ENCODE measurements at places on chromosomes 2 and 18.

GRCh38 chr2:42324949-42325348 is 36.1 kb downstream of the COX7A2L start:
- DNase-seq = no peak

DNA sequence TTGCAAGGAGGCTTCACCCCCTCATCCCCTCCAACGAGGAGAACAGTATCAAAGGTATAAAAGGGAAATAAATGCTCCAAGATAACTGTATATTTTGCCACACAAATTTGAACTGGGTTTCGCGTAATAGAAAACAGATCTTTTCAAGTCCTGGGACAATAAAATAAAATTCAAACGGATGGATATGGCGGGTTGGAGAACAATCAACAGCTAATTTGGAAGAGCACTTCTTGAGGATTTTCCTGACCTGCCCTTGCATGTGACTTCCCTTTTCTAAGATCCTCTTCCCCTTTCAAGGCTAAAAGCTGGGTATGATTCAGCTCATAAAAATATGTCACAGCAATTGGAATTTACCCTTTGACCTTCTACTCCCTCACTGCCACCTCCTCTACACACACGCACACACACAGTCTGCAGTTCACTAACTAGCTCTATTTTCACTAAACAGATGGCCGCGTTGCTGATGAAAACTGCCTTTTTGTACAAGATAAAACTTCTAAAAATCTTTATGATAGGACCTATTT is 386.9 kb downstream of the FIGN start:
- no peak for DNase-seq

GRCh38 chr2:149894226-149894625 is 306.7 kb upstream of the MMADHC start:
- DNase-seq = no peak

GRCh38 chr18:52415131-52415530 is 75.1 kb downstream of the DCC start:
- DNase-seq = no peak

DNA sequence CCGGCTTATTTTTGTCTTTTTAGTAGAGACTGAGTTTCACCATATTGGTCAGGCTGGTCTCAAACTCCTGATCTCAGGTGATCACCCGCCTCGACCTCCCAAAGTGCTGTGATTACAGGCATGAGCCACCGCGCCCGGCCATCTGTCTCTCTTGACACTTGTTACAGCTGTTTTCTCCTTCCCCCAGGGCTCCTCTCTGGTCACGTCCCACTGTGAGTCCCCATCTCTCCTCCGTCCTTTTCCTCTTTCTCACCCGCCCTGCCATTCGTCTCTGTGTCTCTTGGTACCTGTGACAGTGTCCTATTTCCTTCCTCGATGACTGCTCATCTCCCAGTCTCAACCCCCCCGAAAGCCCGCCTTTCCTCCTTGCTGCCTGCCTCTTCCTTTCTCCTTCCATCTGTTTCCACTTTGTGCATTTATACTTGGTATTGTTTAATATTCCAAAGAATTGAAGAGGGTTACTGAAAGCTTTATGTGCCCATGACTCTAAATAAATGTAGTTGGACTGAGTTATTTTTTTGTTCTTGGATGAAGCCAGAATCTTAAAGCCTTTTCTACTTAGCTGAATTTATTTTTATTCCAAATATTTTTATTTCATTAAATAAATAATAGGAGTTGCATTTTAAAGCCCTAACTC is 241.5 kb downstream of the SH3RF3 start:
- no peak for DNase-seq

DNA sequence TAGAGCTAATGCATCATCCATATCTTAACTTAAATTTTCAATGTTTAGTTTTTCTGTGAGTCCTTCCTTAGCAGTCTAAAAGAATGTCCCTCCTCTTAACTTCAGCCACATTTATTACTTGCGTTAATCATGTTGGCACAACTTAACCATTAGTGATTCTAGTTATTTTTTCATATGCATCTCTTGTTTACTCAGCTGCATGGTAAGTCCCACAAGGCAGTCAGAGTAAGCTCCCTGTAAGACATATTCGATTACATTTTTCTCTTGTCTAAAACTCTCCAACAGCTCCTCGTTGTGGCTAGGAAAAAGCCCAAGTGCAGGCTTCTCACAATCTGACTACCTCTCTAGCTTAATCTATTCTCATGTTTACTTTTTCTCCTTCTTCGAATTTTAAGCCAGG is 2045.3 kb upstream of the PIK3C3 start:
- DNase-seq = no peak

GRCh38 chr2:67378555-67378954 is 18.6 kb upstream of the ETAA1 start:
- no peak for DNase-seq

DNA sequence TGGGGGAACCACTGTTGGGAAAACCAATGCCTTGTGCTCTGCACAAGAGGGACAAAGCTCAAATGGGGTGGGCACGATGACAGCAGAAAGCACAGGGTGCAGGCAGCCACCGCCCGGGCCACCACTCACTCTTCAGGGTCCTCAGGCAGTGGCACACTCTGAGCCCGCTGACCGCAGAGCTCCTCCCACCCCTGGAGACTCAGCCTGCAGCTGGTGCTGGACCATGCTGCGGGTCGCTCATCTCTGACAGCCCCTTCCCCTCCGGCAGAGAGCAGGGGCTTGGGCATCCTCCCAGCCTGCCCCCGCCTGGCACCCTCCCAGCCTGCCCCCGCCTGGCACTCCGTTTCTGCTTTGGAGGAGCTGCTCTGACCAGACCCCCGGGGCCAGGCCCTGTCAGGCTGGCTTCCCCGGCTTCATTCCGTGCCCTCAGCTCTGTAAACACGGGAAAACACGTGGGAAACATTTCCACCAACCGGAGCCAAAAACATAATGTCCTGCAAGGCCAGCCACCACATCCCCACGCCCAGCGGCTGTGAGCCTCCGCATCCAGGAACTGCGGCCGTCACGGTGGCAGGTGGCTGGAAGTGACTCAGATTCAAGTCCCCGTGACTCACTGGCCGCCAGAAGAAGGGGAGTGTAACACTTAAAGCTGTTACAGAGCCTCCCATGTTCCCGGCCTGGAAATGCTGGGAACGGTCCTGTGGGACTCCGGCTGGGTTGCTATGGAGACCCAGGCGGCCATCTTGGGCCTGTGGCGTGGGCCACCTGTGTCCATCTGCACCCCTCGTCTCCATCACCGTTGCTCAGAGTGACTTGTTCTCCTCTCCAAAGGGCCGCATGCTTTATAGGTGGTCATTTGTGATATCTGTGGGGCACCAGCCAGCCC is 6.8 kb upstream of the SNED1 start:
- DNase-seq = no peak

DNA sequence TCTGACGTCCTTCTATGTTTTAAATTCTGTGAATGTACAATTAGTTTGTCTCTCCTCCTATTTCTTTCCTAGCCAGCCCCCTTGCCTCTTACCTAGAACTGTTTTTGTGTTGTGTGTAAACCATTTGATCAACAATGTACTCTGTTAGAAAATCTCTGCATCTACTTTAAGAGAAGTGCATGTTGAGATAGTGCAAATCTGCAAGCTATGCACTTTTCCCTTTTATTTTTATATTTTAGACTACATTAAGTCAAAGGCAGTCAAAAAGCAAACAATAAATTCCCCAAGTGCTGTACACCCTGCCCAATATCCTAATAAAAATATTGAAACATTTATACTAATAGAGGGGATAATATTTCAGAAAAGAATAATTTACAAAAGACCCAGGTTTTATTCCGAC is 13.7 kb downstream of the LYPD6 start:
- no peak for DNase-seq

- no peak for DNase-seq
These were observed 2.0 kb upstream of the PLEKHB2 start for GRCh38 chr2:131103165-131103564.

DNA sequence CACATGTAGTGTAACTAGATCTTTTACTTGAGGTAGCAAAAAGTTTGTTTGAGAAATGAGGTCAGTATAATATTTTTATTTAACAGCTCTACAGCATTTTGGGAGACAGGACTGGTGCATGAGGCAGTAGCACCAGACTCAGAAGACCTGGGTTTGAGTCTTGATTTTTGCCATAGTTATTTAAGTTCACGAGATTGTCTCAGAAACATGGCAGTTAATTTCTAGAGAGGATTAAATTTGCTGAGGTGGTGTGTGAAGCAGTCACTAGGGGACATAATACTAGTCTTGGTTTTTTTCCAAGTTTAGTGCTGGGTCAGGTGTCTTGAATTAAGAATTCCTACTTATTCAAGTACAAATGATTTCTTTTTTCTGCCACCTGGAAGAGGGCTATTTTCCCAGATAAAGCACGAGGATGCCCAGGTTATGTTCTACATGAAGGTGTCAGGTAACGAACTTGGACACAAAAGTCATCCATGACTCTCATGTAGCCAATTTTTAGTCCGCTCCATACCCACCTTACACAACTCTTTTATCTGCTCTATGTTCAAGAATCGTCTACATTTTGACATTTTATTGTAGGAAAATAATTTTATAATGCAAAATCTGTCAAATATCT is 1.4 kb downstream of the MARCHF7 start:
- DNase-seq = no peak

GRCh38 chr18:62979900-62980299 is 264.6 kb downstream of the PHLPP1 start:
- no peak for DNase-seq

DNA sequence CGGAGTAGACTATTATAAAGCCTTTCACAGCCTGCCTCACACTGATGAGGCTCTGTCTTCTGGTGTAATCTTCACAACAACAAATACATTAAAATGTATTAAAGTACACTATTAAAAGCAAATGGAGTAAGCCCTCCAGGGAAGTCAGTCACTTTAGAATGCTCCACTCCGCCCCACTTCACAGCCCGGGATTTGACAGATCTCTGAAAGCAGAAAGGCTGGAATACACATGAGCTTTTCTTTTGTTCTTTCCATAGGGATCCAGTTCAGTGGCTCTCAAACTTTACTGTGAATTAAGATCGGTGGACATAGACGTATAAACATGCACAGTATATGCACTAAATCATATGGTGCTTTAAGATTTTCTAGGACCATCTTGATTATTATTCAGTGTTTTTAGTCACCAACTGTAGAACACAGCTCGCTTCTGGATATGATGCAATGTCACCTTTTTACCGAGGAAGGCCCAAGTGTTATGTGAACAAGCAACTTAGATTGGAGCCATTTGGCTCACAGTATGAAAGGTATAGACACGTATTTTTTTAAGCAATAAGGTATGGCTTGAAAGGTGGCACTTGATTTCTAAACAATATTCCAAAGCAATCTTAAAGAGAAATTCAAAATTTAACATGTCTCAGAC is 151.1 kb downstream of the PRKCE start:
- DNase-seq = no peak

DNA sequence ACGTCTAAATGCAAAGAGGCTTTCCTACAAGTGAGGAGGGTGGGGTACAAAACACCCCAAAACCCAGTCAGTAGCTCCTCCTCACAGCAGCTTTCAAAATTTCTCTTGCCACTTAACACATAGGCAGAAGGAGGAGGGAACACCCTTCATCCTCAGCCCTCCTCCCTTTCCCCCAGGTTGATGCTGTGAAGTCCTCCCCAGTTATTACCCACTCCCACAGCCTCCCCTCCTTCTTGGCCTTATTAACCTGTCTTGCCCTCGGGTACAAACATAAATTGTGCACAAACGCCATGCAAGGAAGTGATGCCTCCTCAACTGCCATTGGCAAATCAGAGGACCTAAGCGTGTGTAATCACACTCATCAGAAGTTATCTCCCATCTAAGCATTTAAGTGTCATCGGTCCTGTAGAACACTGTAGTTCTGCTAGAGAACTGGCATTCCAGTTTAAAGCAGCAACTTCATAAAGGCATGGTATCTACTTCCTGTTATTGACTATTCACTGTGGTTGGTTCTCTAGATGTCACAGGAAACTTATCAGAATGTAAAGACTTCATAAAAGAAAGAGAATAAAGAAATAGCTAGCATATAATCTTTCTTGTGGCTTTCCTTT is at the start of gene DSC1:
DSC1 (minus strand) TSS at position 32 of the 611 bp plus-strand sequence. CDS start 262 bp downstream, outside the sequence.
- DNase-seq = no peak

DNA sequence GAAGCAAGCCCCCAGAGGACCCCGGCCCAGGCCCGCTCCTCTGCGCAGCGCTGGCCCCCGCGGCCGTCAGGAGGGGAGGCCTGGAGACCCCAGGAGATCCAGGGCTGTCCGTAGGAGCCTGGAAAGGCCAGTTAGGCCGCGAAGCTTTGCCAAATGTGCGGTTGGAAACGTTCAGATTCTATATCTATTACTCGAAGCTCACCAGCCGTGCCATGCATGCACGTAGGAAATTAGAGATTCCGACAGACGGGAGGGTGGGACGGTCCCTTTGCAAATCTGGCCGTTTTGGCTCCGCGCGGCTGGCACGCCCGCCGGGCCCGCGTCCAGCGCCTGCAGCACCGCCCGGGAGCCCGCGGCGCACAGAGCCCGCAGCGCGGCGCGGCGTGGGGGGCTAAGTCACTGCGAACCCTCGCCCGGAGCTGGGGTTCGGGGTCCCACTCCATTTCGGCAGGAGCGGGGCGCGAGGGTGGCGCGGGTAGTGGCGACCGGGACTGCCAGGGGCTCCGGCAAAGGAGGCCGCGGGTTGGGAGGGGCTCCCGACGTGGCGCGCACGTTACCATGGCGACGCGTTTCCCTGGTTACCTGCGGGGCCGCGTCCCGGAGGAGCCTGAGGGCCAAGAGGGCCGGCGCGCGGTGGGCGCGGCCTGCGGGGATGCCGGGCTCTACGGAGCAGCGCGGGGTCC is 488.6 kb upstream of the SMIM21 start:
- DNase-seq = no peak

GRCh38 chr18:6498289-6498856 is 83.7 kb upstream of the L3MBTL4 start:
- DNase-seq = no peak

GRCh38 chr18:27500531-27500930 is 315.4 kb upstream of the CHST9 start:
- DNase-seq = no peak

Data from cortex of kidney (tissue), 1 donor.